IMR-90 (cell line): ENCODE measurements at places on chromosomes 11 and 22.
A peak's percentile ranks its signal among the peaks of the same experiment; 100 is the strongest.

- no peak for DNase-seq
Measured at GRCh38 chr22:17268501-17269223, 49.4 kb upstream of the ADA2 start.

GRCh38 chr11:78370406-78371172 is 47.0 kb downstream of the GAB2 start:
- peak; percentile 41 for DNase-seq

DNA sequence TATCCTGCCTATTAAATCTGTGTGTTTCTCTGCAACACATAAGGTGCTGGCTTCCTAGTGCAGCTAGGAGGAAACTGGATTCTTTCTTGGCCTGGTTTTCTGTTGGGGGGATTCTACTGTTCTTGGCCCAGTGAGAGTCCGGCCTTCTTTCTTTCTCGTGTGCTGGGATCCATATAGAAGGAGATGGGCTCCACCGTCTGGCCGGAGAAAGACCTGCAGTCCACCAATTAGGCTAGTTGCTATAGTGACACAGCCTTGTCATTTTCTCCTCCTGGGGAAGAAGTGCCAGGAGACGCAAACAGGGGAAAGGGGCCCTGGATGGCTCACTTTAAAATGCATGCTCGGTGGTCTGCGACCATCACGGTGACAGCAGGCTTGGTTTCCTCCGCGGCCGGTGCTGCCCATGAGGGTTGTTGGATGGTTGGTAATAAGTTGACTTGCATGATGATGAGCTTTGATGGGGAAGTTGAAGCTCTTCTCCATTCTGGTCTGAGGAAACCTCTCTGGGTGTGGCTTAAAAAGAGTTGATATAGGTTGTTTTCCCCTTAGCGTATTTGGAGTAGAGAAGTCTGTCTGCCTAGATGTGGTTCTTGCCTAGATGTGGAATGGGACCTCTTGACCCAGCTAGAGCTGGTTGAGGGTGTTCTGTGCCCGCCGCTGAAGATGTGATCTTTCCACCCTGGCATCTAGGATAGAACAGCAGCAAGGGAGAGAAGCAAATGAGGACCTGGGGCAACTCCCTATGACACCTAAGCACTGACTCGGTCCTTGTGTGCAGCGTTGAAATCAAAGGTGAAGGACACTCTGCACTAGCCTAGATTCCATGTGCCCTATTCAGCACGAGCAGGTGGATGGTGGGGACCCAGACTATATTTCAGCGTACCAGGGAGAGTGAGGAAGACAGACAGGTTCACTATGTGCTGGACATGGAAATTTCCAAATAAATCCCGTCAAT is 1335.0 kb downstream of the BRD1 start:
- peak; percentile 57 for DNase-seq

- peak; percentile 28 for DNase-seq
Measured at GRCh38 chr11:18772211-18772610, 19.4 kb downstream of the PTPN5 start.

DNA sequence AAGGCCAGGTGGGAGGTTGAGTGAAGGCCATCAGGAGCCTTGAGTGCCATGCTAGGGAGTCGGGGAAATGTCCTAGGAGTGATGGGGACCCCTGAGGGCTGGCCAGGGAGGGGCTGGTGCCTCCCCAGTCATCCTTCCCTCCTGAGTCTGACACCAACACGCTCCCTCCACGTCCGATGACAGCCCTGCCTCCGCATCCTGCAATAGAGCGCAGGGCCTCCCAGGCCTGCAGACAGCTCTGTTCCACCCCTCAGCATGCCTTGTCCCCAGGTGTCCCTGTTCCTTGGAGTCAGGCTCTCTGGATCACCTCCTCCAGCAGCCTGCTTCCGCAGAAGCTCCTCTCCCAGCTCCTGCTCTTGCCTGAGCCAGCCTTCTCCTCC is 3.1 kb downstream of the RAC2 start:
- DNase-seq: no peak

GRCh38 chr11:120532832-120533196 is 21.3 kb downstream of the GRIK4 start:
- DNase-seq: peak; percentile 47

GRCh38 chr11:73760135-73760678 is 667 bp downstream of the RAB6A start:
- DNase-seq: peak; percentile 11

DNA sequence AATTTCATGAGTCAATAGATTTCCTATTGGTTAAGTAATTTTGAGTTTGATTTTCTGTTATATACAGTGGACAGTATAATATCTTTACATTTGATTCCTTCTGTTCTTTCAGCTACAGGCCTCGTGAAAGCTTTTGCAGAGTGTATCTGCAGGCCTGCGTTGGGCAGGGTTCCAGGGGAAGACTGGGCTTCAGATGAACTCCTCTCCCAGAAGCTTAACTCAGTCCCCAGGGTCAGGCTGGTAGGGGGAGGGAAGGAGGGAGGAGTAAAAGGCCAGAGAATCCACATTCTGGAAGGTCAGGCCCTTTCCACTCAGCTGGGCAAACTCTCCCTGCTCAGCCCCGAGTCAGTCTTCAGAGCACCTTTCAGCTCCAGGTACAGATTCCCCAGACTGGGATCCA is 100.4 kb upstream of the NECTIN1 start:
- no peak for DNase-seq

- peak; percentile 1 for DNase-seq
Measured at GRCh38 chr11:104957280-104957679, 11.1 kb downstream of the CASP4 start.

DNA sequence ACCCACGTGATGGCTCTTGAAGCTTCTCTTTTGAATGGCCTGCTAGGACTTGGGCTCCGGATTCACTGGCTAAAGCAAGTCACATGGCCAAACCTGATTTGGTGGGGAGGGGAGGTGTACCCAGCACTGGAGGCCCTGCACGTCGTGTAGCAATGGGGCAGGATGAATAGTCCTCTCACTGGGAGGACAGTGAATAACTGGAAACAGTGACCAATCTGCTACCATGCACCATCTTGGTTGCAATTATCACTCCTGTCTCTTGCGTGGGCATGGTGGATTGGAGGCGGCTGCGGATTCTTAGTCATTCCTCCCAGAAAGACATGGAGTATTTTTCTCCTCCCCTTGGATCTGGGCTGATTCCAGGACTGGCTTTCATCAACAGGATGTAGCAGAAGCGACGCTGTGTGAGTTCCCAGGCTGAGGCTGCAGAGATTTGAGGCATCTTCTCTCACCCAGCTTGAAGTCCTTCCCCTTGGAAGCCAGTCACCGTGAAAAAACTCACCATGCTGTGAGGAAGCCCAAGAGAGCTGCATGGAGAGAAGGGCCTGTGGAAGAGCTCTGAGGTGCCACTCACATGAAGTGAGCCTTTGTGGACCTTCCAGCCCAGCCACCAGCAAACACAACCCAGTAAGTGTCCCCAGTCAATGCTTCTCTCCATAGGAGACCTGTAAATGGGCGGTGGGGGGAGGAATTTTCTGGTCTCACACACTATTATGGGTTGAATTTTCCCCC is 70.4 kb downstream of the IGLL1 start:
- peak; percentile 10 for DNase-seq

- DNase-seq: peak; percentile 52
Measured at GRCh38 chr22:25668437-25668836, 73.6 kb upstream of the MYO18B start.

- no peak for DNase-seq
Measured at GRCh38 chr11:118180300-118180703, 3.9 kb upstream of the SCN2B start.

GRCh38 chr11:122668562-122669090 is 13.1 kb downstream of the UBASH3B start:
- DNase-seq: peak; percentile 98

DNA sequence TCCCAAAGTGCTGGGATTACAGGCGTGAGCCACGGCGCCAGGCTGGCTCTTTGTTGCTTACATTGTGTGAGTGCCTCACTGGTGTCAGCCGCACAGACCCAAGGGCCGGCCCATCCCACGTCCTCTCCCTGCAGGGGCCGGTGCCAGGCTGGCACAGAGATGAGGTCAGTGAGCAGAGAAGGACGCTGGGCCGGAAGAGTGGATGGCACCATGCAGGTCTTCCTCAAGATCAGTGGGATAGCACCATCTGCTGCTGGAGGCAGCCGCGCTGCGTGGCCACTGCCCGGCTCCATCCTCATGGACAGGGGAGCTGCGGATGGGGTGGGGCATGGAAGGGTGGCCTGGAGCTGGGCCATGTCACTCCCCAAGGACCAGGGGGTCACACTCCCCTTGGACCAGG is 22.0 kb upstream of the FGF4 start:
- DNase-seq: no peak

DNA sequence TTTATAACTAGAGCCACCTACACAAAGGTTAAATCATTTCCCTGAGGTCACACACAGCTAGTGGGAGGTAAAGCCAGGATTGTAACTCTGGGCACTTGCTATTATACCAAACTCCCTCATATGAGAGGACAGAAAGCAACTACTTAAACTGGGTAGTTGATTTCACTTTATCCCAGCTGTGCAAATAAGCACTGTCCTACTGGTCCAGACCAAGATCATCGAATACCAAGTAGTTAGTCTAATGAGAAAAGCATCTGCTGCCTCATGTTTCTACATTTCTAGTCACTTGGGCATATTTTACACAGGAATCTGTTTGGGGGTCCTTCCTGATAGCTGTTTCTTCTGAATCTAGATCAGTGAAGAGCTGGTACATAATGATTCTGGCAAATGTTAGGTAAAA is 178.6 kb upstream of the NARS2 start:
- DNase-seq: peak; percentile 54

DNA sequence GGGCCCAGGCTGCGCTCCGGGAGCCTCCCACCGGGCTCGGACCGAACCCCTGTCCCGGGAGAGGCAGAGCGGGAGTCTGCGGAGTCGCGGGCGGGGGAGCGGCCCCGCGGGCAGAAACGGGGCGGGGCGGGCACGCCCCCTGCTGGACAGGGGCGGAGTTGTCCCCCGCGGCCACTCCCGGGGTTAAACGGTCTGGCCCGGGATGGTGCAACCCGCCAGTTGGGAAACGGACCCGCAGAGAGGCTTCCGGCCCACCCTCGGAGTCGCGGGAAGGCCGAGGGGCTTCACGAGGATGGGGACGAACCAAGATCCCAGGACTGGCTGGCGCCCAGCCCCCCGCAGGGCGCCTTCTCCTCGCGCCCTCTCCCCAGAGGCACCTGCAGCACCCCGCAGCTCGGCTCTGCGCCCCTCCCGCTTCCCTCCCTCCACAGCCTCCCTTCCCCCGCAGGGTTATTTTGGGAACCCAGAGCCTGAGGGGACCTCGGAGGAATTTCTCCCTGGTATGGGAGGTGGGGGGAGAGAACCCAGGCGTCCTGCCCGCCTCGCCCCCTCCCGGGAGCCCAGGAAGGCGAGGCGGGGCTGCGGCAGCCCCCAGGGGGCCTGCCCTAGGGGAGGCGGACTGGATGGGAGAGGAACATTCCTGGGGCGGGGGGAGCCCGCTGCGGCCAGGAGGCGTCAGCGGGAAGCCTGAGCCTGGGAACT is 902 bp downstream of the RASGRP2 start:
- DNase-seq: no peak

DNA sequence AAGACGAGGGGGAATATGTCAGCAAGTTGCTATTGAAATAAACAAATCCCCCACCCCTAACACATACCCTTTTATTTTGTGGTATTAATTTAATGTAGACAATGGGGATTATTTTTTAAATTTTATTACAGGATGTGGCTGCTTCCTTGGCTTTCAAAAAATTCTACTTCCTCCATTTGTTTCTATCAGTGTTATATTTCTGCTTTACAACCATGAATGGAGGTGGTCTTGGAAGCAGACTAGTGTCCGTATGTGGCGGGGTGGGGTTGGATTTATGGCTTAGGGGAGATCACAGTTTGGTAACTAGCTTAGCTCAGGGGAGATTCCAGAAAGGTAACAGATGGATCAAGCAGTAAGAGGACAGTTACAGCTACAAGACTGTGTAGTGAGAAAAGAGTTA is 39.3 kb upstream of the PICALM start:
- no peak for DNase-seq

GRCh38 chr11:1092145-1092670 is 17.5 kb downstream of the MUC2 start:
- no peak for DNase-seq

DNA sequence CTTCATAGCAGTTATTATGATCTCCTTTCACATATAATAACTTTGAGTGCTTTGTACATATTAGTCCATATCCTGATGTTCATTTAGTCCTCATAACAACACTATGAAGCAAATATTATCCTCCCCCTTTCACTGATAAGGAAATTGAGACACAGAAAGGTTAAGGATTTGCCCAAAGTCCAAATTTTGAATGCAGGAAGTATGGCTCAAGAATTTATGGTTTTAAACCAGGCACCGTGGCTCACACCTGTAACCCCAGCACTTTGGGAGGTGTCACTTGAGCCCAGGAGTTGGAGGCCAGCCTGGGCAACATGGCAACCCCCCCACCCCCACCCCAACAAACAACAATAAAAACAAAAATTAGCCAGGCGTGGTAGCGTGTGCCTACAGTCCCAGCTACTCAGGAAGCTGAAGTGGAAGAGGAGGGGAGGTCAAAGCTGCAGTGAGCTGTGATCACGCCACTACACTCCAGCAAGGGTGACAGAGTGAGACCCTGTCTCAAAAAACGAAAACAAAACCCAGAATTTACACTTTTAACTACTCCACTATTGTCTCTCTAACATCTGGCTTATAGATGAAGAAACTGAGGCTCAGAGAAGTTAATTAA is 8.6 kb downstream of the CCDC34 start:
- no peak for DNase-seq

- peak; percentile 19 for DNase-seq
Measured at GRCh38 chr11:61645179-61645868, 34.9 kb upstream of the DAGLA start.

DNA sequence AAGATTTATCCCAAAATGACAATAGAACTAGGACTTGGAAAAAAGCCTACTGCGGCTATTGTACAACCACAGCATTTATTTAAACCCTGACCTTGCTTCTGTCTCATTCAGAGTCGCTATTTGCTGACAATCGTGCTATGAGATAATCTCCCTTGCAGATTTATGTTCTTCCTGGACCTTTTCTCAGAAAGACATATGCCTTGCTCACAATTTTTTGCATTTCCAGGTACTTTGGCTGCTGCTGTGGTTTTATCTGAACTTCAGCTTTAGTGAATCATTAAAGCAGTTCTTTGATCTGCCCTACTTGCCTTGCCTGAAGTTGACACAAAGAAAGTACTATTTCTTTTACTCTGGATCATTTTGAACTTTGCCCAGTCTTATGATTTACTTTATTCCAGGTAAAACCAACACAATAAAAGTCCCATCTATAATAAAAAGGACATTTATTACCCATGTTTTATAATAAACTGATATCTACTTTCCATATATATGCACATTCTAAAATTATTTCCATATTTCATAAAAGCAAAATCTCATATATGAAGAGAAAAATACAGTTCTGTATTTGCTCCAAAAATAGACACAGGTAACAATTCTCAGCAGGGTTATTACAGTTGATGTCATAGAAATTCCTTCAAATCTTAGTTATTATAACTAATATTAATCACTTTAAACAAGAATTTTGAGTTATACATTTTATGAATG is 63.4 kb upstream of the CARD18 start:
- no peak for DNase-seq

GRCh38 chr22:23059284-23059948 is 10.9 kb upstream of the GNAZ start:
- DNase-seq: no peak

DNA sequence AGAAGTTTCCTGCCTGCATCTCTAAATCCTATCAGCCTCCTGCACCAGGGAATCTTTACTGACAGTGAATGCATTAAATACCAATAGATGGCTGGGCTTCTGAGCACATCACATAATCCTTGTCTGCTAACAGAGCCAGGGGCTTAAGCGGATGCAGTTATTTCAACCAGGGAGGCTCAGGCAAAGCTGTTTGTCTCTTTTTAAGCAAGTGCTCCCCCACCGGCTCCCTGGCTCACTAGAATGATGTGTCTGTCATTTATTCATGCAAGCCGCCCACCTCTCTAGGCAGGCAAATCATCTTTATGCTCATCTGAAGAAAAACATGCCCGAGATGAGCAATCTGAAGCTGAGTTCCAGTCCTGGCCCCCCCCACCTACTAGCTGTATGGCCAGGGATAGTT is 182.3 kb downstream of the TENM4 start:
- DNase-seq: no peak
